Activated CD8-positive, alpha-beta memory T cell treated with anti-CD3 and anti-CD28 coated beads, Interleukin-2, amount 50 U/mL, for 4 hours (primary cell): ENCODE measurements at places on chromosomes 3 and 15.
A peak's percentile ranks its signal among the peaks of the same experiment; 100 is the strongest.

GRCh38 chr3:146326875-146327543 lies 76.1 kb upstream of the PLSCR4 start:
- no peak for DNase-seq

- no peak for DNase-seq
Observed at GRCh38 chr15:96849271-96849900, 518.9 kb downstream of the NR2F2 start.

DNA sequence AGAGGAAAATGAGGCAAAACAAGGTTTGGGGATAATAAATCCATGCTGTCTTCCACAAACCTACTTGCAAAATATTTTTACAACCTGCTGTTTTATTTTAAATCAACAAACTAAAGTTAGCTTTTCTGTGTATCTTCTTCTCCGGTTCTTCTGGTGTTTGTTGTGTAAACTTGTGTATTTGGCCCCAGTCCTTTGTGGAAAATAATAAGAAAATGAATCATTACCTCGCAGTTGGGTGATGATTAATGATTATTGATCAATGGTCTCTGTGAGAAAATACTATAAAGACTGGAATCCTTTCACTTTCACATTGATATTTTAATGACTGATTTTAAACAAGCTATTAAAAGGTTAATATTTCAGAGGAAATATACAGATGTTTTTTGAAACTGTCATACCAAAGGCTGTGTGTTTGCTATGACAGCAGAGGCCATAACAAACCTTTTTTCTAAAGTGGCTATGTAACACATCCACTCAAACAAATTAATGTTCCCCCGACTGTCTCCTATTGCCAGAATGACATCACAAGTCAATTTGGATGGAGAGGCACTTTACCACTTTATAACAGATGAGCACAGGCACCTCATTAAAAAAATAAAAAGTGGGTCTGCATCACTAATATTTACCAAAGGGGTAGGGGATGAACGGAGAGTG lies 152.5 kb downstream of the MEX3B start:
- DNase-seq, result no peak

DNA sequence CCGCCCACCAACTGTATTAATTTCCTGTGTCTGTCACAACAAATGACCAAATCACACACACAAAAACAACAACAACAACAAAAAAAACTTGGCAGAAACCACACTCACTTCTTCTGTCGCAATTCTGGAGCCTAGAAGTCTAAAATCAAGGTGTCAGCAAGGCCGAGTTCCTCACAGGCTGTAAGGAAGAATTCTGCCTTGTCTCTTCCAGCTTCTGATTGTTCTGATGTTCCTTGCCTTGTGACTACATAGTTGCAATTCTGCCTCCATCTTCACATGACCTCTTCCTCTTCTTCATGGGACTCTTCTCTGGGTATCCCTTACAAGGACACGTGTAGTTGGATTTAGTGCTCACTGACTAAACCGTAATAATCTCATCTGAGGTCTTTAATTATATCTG lies 61.4 kb downstream of the IL12A start:
- no peak for DNase-seq

DNA sequence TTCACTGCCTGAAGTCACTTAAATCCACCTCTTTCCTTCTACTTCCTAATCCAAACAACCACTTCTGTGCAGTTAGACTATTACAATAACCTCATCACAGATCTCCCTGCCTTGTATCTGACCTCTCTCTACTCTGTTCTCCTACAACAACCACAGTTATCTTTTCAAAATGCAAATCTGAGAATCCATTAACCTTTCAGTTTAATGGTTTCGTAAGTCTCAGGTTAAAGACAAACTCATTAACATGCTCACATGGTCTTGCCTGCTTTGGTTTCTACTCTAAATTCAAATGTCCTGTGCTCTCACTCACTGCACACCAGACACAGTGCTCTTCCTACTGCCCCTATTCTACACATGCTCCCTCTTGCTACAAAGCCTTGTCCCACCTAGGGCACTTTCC lies 406.5 kb upstream of the THBS1 start:
- DNase-seq, result no peak

- no peak for DNase-seq
Observed at GRCh38 chr3:32366638-32367397, 24.8 kb upstream of the CMTM7 start.

DNA sequence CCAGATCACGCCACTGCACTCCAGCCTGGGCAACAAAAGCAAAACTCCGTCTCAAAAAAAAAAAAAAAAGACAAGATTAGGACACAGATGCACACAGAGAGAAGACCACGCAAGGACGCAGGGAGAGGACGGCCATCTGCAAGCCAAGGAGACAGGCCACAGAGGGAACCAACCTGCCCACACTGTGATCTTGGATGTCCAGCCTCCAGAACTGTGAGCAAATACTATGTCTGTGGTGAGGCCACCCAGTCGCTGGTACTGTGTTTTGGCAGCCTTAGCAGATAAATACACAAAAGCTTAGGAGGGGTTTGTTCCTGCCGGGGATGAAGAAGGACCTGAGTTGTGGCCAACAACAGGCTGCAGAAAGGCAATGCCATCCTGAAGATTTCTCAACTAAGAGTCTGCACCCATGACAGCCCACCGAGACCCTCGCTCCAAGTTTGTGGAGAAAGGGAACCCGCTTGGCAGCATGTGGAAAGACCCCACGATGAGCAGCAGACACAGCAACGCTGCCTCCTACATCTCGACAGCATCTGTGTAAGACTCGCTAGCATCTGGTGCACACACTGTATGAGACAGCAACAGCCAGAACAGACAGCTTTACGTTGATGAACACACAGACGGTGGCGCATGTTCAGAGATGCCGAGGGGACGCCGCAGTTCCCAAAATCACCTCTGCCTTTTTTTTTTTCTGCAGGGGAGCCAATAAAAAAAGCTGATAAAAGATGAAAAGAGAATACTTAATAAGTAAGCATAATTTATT lies 13.7 kb downstream of the CYFIP1 start:
- DNase-seq, result no peak

GRCh38 chr3:11757441-11757875 lies 89.2 kb downstream of the TAMM41 start:
- DNase-seq, result no peak

DNA sequence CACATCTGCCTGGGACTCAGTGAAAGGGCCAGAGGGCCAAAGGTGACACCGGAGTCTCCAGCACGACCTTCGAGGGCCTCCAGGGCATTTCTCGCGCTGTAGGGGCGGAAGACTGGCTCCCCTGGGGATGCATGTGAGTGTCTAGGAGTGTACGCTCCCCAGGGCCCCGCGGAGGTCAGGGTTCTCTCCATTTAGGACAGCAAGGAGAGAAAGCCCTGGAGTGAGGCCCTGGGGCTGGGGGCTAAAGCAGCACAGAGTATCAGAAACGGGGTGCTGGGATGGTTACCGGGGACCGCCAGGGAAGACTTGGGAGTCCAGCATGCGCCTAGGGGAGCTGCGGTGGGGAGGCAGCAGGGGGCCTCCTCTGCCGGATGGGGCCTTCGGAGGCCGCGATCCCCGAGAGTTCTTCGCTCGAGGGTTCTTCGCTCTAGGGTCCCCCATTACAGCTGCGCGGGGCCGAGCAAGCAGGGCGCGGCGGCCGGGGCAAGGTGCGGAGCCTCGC lies 595 bp upstream of the APBA2 start:
- DNase-seq, result no peak

- DNase-seq, result no peak
Observed at GRCh38 chr15:80679804-80680175, 15.3 kb upstream of the ABHD17C start.

GRCh38 chr3:182487611-182488010 lies 305.7 kb upstream of the ATP11B start:
- DNase-seq, result no peak

DNA sequence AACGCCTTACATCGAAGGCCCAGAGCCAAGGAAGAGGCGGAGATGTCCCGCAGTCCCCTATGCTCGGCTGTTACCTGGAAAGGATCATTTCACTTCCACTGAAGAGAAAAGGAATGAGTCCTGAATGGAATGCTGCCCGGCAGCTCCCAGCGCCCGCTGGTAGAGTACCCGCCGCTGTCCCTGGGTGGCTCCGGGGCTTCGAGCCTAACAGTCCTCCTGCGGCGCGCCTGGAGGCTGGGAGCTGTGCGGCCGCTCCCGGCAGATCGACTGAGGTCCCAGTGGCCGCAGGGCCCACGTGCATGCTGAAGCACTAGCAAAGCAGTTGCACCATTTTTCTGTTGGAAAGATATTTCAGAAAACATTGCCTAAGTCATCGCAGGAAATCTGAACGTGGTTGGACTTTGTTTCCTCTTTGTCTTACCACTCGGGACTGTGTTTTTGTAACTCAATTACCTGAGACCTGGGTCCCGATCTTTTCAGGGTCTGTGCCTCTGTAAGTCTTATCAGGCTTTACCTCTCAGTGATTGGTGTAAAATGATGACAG lies 984 bp downstream of the RNU6-1 start:
- DNase-seq, result no peak

GRCh38 chr3:171056528-171056927 lies 30.0 kb upstream of the SLC2A2 start:
- DNase-seq, result no peak

GRCh38 chr15:62928242-62928999 lies 114.1 kb upstream of the TPM1 start:
- DNase-seq, result no peak

DNA sequence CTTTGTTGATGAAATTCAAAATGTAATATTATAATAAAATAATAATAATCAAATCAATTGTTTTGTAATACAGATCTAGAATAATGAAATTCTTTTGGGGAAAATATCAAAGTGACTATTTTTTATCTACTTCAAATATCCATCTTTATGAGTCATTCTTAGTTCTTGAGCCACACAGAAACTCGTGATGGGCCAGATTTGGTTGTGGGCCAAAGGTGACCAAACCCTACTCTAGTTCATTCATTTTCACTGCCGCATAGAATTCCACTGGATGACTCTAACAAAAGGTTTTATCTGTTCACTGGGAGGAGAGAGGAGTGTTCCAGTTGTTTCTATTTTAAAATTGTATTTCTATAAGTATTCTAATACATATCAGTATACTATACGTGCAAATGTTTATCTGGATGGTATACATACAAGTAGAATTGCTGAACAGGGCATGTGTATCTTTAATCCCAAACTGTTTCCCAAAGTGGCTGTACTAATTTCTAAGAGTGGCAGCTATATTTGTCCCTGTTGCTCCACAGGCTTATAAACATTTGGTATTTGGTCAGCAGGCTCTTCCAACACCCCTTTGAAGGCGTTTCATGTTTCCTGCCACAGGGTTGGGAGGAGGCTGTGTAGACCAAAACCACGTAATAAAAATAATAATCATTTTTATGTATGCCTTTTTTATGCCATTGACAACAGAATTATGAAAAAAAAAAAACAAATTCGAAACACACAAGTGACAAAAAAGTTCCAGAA lies 7.3 kb upstream of the RTP3 start:
- DNase-seq, result no peak

DNA sequence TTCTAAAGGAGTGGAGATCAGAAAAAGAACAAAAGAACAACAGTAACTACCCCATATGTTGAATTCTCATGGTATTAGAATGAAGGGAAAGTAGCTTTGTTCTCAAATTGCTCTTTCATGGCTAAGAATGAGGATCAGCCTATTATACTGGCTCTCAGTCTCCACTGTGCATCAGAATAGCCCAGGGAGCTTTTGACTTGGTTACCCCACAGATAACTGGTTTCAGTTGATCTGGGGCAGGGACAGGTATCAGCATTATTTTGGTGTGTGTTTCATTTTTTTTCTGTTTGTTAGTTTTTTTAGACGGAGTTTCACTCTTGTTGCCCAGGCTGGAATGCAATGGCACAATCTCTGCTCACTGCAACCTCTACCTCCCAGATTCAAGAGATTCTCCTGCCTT lies 311.7 kb upstream of the TLE3 start:
- no peak for DNase-seq

- no peak for DNase-seq
Observed at GRCh38 chr15:63059573-63060216, 17.1 kb downstream of the TPM1 start.

DNA sequence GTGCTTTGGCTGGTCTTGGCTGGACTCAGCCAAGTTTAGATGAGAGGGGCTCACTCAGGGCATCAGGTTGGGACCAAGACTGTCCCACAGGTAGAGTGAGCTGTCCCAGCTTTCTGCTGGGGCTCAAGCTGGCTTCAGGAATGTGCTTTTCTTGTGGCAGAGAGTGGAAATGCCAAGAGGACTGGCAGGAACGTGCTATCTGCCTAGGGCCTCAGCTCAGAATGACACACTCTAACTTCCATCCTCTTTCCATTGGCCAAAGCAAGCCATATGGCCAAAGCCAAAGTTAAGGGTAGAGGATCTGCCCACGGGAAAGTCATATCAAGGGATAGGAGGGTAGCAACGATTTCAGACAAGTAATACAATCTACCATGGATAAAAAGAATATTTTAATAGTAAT lies 178.8 kb downstream of the ABHD5 start:
- DNase-seq, result no peak

- DNase-seq, result no peak
Observed at GRCh38 chr3:14505001-14505802, 34.9 kb downstream of the GRIP2 start.

DNA sequence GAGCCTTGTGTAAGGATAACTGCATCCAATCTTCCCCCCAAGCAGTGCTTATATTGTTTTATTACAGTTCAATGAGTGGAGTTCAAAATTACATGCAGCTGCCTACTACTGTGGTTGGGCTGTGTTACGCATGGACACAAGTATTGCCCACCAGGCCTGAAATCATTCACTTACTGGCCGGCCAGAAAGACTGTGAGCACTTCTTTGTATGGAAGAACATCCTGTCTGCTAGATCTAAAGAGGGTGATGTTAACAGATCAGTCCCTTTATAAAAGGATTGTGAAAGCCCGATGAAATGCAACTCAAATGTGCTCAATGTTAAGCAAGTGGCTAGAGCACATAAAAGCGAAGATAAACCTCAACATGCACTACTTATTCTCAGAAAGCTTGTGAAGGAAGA lies 132.5 kb downstream of the FOXP1 start:
- DNase-seq, result no peak

GRCh38 chr3:13254028-13254951 lies 165.8 kb downstream of the NUP210 start:
- no peak for DNase-seq

DNA sequence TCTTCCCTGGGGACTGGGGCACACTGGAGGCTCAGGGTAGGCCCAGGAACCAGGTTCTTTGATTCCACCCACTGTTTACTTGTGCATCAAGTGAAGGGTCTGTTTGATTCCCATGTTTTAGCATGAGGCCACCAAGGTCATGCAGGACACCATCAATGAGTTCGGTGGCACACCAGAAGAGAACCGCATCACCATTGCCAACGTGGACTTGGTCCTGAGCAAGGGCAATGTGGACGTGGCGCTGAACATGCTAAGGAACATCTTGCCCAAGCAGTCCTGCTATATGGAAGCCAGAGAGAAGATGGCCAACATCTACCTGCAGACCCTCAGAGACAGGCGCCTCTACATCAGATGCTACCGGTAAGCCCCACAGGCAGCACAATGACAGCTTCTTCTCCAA lies 21.5 kb downstream of the TTC21A start:
- peak; percentile 3 for DNase-seq
